GM23248 (cell line): ENCODE measurements at places on chromosomes 11 and 22. TPM values are rescaled to one million over a fixed set of nuclear protein-coding genes. Genes with fewer than 3 reads are reported as not detected.

YAP1 gene
- 118 and 136 TPM in 2 replicates for total RNA-seq

DDI1 gene
- total RNA-seq, result not detected in 2 replicates

SEC14L2 gene
- total RNA-seq, result 41.9 and 54.6 TPM in 2 replicates

PANX2 gene
- total RNA-seq, result under 0.01 TPM in 1 of 2 replicates, not detected in the other

MOV10L1 gene
- not detected in 2 replicates for total RNA-seq

TCN2 gene
- 5.3 and 8.1 TPM in 2 replicates for total RNA-seq

KRTAP5-2 gene
- not detected in 2 replicates for total RNA-seq

XNDC1N gene
- total RNA-seq, result 0.38 and 4.6 TPM in 2 replicates

DNA sequence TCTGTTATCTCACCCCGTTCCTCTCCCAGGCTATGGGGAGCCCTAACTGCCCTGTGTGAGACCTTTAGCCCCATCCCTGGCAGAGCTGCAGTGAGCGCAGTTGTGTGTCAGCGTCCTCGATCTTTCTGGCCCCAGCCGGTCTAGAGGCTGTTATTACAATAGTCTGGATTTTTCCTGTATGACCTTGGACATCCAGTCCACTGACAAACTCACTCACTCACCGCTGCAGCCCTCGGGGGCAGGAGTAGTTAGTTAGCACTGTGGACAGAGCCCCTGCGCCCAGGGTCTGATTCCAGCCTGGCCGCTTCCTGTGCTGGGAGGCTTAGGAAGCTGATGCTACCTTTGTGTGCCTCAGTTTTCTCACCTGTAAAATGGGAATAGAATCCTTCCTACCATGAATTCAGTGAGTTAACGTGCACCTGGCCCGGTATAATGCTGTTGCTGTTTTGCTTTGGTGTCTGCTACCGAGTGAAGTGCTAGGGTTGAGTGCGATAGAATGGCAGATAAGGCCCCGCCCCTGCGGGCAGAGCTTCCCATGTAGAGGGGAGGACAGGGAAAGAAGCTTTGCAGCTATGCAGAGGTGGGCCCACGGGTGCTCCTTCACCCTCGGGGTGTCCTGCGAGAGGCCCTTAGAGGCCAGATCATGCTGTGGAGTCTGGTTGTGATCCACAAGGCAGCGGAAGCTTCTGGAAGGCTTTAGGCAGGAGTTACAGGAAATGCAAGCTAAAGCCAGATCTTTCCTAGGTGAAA is 3.0 kb downstream of the LRP5 start:
- no peak overlapping the region for H3K27ac ChIP-seq
- H3K4me1 ChIP-seq, result 0 out of 2 replicates have a peak, but pooled peaks cover 6% of the 10 kb centered on the region
- DNase-seq, result no peak
- H3K4me3 ChIP-seq, result no peak overlapping the region
- no peaks in the 10 kb centered on the region for H3K36me3 ChIP-seq

- peak overlapping the region; percentile 4; the same call in 1 of the 2 replicates for H3K27ac ChIP-seq
- no peaks in the 10 kb centered on the region for H3K27me3 ChIP-seq
- no peak for DNase-seq
Observed at GRCh38 chr11:96329419-96329818, 13.6 kb downstream of the MAML2 start.

DNA sequence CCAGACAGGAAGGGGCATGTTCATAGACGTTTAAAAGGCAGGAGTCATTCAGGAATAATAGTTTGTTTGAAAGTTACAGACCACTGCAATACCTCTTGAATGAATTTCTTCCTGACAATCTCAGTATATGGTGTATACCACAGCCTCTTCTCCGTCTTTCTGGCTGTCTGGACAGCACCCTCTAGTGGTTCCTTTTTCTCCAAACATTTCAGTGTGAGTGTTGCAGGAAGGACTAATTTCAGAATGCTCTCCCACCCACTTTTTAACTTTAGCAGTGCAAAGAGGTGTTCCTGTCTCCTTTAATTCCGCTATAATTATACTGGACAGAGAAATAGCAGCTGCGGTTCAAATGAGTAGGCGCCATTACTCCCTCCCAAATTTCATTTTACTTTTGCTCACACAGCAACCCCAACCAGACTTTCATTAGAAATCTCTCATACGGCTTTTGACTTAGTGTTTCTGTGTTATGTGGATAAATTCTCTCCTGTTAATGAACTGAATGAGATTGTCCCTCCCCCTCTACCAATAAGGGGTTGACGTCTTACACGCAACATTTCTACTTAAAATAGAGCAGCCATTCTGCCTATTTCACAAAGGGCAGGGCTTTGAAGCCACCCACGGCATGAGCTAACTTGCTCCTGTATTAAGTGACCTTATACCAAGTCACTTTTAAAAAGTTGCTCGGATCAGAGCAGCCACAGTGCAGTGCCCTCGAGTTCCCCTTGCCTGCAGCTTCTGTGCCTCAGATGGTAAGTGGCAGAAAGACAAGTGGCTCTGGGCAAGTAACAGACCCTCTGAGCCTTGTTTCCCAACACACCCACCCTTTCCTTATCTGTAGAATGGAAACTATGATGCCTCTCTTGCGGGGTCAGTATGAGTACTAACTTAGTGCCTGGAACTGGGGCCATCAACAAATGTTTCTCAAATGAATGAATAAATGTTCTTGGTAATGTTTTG is 368.6 kb downstream of the OPCML start:
- H3K27ac ChIP-seq, result no peak overlapping the region
- peak; percentile 62 for DNase-seq
- H3K36me3 ChIP-seq, result no peaks in the 10 kb centered on the region
- no peak overlapping the region for H3K4me3 ChIP-seq

- H3K4me3 ChIP-seq, result no peak overlapping the region
- H3K27ac ChIP-seq, result no peak overlapping the region
- no peak for DNase-seq
- no peaks in the 10 kb centered on the region for H3K4me1 ChIP-seq
- H3K27me3 ChIP-seq, result peaks cover 7% of the 10 kb centered on the region; the same call in 1 of the 2 replicates
Observed at GRCh38 chr11:72237112-72237931, 6.7 kb downstream of the PHOX2A start.

GRCh38 chr11:61357894-61358239 is 3.8 kb downstream of the CYB561A3 start:
- no peak overlapping the region for H3K27ac ChIP-seq
- no peaks in the 10 kb centered on the region for H3K27me3 ChIP-seq
- peaks cover 4% of the 10 kb centered on the region; the same call in 1 of the 2 replicates for H3K4me1 ChIP-seq

DNA sequence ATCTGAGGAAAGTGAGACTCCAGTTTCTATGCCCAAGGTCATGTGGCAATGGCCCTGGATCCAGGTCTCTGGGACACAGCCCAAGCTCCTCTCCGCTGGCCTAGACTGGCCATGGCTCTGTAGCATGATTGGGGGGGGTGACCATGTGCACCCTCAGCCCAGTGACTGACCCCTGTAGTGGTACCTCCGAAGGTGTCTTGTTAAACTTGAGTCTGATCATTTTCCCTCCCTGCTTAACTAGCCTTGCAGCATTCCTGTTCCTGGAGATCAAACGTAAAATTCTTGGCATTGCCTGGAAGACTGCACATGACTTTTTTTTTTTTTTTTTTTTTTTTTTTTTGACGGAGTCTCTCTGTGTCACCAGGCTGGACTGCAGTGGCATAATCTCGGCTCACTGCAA is 1116.0 kb downstream of the TBC1D22A start:
- no peaks in the 10 kb centered on the region for H3K27me3 ChIP-seq
- H3K4me1 ChIP-seq, result no peaks in the 10 kb centered on the region
- H3K4me3 ChIP-seq, result no peak overlapping the region
- H3K36me3 ChIP-seq, result no peaks in the 10 kb centered on the region
- H3K27ac ChIP-seq, result no peak overlapping the region
- DNase-seq, result no peak

DNA sequence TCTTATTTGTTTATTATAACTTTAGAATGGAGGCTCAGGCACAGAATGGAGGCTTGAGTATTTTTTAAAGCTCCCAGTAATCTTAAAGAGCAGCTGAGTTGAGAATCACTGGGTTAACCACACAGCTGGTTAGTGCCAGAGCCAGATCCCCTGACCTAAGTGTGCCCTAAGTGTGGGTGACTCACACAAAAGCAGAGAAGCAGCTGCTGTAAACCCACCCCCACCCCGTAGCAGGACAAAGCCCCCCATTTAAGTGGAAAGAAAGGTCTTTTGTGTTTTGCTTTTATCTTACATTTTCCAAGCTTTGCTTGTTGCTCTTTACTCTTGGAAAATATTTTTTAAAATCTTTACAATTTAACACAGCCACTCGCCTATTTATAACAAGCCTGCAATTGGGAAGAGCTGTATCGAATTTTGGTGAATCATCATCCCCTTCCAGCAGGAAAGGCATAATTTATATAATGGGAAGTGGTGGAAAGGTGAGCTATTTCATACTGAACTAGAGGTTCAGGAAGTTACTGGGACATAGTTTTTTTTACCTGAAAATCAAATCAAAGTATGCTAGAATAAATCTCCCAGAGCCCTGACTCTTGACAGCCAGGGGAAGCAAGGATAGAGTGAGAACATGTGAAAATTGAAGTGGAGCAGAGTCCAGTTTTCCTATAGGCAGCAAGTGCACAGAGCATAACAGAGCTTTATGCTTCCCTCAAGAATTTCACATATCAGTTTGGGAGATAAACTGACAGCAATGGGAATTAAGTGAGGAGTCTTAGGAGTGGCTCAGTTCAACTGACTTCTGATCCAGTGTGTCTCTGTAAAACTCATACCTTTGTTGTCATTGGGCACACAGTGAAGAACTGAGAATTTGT is 405.7 kb downstream of the AASDHPPT start:
- H3K36me3 ChIP-seq, result no peaks in the 10 kb centered on the region
- H3K27me3 ChIP-seq, result no peaks in the 10 kb centered on the region
- DNase-seq, result peak; percentile 49
- H3K4me1 ChIP-seq, result peaks cover 8% of the 10 kb centered on the region
- no peak overlapping the region for H3K4me3 ChIP-seq

- no peaks in the 10 kb centered on the region for H3K27me3 ChIP-seq
- H3K36me3 ChIP-seq, result no peaks in the 10 kb centered on the region; the same call in 1 of the 2 replicates
- peak overlapping the region; percentile 32 for H3K27ac ChIP-seq
- no peak overlapping the region for H3K4me3 ChIP-seq
- peak; percentile 36 for DNase-seq
Observed at GRCh38 chr22:35306350-35306967, 6.8 kb downstream of the TOM1 start.

GRCh38 chr11:69356703-69357457 is 62.9 kb downstream of the MYEOV start:
- no peaks in the 10 kb centered on the region for H3K27me3 ChIP-seq
- no peak overlapping the region for H3K27ac ChIP-seq
- H3K4me1 ChIP-seq, result peaks cover 18% of the 10 kb centered on the region

- H3K27me3 ChIP-seq, result 0 out of 2 replicates have a peak, but pooled peaks cover 1% of the 10 kb centered on the region
- no peaks in the 10 kb centered on the region for H3K36me3 ChIP-seq
- DNase-seq, result no peak
- no peak overlapping the region for H3K27ac ChIP-seq
- H3K4me1 ChIP-seq, result no peaks in the 10 kb centered on the region
Observed at GRCh38 chr22:20650294-20651207, 123.4 kb upstream of the SERPIND1 start.

GRCh38 chr11:15943418-15944197 is 412.7 kb downstream of the SOX6 start:
- H3K27me3 ChIP-seq, result peaks cover 11% of the 10 kb centered on the region
- H3K36me3 ChIP-seq, result no peaks in the 10 kb centered on the region
- H3K27ac ChIP-seq, result no peak overlapping the region

- no peak for DNase-seq
- no peak overlapping the region for H3K4me3 ChIP-seq
- peaks cover 9% of the 10 kb centered on the region for H3K4me1 ChIP-seq
- H3K27ac ChIP-seq, result no peak overlapping the region
- no peaks in the 10 kb centered on the region for H3K27me3 ChIP-seq
- no peaks in the 10 kb centered on the region for H3K36me3 ChIP-seq
Observed at GRCh38 chr11:4048340-4048739, 46.3 kb upstream of the RRM1 start.

- peak; percentile 76 for DNase-seq
- peak overlapping the region; percentile 11; the same call in 1 of the 2 replicates for H3K27ac ChIP-seq
- no peaks in the 10 kb centered on the region for H3K27me3 ChIP-seq
- H3K4me3 ChIP-seq, result no peak overlapping the region
Observed at GRCh38 chr22:39178206-39179111, 26.0 kb upstream of the CBX7 start.

GRCh38 chr11:117094776-117095175 is 3.5 kb downstream of the SIK3 start:
- peaks cover 42% of the 10 kb centered on the region for H3K4me1 ChIP-seq
- no peaks in the 10 kb centered on the region for H3K36me3 ChIP-seq
- H3K4me3 ChIP-seq, result no peak overlapping the region

GRCh38 chr11:4626207-4627099 is 10.8 kb upstream of the OR51D1 start:
- H3K4me3 ChIP-seq, result no peak overlapping the region
- H3K36me3 ChIP-seq, result no peaks in the 10 kb centered on the region
- no peaks in the 10 kb centered on the region for H3K27me3 ChIP-seq
- H3K27ac ChIP-seq, result no peak overlapping the region
- no peaks in the 10 kb centered on the region for H3K4me1 ChIP-seq

DNA sequence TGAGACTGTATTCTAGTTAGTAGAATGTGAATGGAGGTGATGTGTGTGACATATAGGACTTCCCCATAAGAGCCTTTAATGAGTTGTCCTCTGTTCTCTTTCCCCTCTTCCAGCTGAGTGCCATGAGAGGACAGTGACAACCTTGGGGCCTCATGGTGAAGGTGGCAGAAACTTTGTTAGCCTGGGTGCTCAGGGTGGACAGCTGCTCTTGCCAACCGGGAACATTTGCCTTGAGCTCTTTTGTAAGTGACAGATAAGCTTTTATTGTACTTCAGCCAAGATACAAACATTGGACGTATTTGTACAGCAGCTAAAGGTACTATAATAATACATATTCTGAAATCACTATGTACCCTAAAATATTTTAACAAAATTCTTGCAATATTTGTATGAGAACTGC is 33.0 kb upstream of the PLET1 start:
- H3K27ac ChIP-seq, result peak overlapping the region; percentile 83
- no peak for DNase-seq
- H3K36me3 ChIP-seq, result no peaks in the 10 kb centered on the region
- H3K4me1 ChIP-seq, result peaks cover 41% of the 10 kb centered on the region
- no peaks in the 10 kb centered on the region for H3K27me3 ChIP-seq

DNA sequence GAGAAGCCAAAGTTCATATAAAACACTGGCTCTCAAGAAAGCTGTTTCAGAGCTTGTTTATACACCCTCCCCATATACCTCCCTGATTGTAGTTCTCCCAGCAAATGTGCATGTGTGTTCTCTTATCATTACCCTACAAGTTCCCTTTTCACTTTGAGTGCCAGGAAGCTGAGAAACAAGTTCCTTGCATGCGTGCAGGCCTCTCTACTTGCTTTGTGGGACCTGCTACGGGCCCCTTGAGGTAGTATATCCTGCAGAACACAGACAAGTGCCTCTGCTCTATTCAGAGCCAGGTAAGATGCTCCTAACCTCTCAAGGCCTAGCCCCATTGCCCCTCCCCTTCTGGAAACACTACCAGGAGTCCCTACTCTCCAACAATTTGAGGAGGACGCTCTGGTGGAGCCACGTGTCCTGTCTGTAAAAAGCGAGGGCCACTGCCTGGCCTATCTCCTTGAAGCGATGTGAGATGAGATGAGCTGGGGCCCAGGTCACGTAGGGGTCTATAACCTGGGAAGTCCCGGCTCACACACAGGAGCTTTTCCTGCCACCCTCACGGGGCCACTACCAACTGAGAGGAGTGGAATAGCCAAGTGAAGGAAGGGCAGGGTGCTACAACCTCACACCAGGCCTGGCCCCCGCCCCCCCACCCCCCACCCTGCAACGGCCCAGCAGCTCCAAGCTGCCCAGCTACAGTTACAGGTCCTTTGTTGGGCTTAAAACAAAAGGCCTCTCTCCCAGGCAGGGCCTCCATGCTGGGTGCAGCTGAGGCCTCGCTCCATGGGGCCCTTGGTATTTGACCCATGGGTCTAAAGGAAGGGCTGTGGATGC is 2.6 kb upstream of the ATP5MGL start:
- no peak overlapping the region for H3K4me3 ChIP-seq
- H3K4me1 ChIP-seq, result peaks cover 44% of the 10 kb centered on the region
- H3K27ac ChIP-seq, result no peak overlapping the region
- no peaks in the 10 kb centered on the region for H3K27me3 ChIP-seq
